Umbilical cord (tissue), 2 donors: ENCODE measurements at places on chromosomes 6 and 20.
A peak's percentile ranks its signal among the peaks of the same experiment; 100 is the strongest.

DNA sequence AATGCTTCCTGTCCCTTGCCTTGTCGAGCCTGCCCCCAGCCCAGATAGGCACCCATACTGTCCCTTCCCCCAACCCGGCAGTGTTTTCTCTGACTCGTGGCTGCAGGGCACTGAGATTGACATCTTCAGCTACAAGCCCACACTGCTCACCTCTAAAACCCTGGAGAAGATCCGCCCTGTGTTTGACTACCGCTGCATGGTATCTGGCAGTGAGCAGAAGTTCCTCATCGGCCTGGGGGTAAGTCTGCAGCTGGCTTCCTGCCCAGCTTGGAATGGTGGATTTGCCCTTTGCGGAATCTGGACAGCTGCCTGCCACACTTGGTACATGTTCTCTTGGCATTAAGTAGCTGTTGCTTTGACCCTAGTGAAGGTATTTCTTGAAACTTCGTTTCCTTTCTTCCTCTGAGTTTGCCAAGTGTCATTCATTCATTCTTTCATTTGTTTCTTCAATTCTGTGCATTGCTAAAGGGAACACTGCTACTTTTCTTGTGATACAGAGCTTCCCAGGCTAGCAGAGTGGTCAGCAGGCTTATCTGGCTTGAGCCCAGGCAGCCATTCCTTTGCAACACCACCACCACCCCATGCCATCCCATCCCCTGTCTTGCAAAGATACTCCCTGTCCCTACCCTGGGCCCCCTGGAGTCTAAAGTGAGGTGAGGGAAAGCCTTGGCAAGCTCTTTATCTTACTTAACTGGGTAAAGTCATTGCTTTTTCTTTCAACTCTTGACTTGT lies 26.2 kb downstream of the CCDC167 start:
- DNase-seq = no peak

GRCh38 chr6:83511901-83512681 lies at the start of gene PRSS35:
TSS of gene PRSS35 (plus strand) at chr6:83512534. CDS start at chr6:83523442, 10,908 bp downstream.
- DNase-seq = peak; percentile 83

DNA sequence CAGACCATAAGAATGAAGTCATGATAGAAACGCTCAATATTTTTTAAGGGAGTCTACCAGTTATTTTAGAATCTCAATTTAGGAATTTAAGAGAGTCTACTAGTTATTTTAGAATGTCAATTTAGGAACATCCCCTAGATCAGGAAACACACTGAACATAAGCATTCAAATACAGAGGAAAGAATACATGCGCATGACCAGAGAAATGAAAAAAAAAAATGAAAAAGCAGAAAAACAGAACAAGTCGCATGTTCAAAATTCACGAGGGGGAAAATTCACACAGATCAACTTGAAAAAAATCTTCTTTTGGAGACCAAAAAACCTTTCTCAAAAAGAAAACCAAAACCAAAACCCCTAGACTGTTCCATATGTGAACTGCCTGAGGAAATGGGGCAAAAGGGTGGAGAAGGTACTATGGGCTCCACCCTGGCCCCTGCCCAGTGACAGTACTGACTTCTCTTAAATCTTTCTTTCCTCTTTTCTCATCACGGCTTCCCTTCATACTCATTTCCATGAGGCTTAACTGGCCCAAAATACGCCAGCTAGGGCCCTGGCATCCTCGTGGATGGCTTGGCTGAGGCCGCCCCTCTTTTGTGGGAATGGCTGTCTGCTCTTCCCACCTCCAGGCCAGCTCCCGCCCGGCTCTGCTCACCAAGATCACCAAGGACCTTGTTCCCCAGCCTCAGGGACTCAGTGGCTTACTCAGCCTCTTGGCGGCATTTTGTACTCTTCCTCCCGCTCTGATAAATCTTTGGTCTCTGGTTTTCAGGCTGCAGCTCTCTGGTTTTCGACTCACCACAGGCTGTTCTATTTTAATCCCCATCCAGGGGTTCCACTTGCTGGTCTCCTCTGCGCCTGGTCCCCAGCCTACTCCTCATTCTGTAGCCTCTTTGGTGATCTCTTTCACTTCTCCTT lies 11.2 kb downstream of the ZBTB2 start:
- DNase-seq = no peak

- DNase-seq = no peak
Measured at GRCh38 chr6:110484321-110484720, 7.9 kb upstream of the SLC22A16 start.

- DNase-seq = no peak
Measured at GRCh38 chr6:108294297-108294726, 542 bp upstream of the AFG1L start.

DNA sequence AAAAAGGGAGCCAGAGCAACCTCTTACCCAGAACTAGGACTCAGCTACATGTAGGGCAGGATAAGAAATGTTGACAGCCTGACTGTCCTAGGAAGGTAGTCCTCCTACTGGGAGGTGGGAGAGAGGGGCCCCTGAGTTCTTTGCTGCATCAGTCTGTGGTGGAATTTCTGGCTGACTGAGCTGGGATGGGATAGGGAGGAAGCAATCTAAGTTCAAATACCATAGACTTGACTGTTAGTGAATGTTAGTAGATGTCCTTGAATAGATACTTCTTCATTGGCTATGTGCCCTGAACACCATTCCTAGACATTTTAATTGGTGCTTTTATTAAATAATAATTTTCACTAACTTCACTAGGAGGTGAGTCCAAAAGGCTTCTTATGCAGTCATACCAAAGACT lies 1343.6 kb upstream of the CITED2 start:
- DNase-seq = no peak

DNA sequence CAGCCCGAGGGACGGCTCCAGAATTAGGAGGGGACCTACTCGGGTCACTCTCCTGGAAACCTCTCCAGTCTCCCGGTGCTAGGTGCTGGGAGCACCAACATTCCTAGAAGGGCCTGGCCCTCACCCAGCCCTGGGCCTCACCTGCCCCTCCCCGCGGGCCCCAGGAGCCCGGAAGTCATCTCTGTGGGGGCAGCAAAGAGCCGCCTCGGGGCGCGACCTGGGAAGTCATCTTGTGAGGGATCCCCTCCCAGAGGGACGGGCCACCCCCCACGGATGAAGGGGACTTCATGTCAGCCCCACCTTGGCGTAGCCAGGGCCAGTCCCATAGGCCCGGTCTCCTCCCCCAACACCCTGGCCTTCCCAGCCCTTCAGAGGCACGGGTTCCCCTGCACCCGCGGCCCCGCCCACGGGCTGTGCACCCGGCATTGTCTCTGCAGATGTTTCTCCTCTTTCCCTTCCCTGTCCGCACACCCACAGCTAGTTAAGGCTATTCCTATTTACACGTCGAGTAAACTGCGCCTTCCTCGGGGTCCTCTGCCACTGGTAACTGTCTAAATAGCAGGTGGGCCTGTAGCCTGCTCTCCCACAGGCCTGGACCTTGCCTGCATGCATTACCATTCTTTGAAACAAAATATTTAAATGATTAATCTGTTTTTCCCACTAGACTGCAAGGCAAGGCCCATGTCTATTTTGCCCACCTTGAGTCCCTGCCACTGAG lies 896 bp upstream of the RNASET2 start:
- peak; percentile 76 for DNase-seq

GRCh38 chr6:38178584-38178886 lies 359.0 kb downstream of the ZFAND3 start:
- DNase-seq = no peak

DNA sequence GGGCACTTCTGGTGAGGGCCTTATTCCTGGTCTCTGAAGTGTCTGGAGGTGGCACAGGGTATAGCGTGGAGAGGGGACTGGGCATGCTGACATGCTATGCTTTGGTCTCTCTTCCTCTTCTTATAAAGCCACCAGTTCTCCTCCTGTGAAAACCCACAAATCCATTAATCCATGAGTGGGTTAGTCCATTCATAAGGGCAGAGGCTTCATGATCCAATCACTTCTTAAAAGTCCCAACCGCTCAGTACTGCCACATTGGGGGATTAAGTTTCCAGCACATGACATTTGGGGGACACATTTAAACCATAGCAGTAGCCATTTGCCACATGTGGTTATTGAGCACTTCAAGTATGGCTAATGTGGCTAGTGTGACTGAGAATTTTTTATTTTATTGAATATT lies 3.8 kb upstream of the TRIB3 start:
- DNase-seq = no peak

DNA sequence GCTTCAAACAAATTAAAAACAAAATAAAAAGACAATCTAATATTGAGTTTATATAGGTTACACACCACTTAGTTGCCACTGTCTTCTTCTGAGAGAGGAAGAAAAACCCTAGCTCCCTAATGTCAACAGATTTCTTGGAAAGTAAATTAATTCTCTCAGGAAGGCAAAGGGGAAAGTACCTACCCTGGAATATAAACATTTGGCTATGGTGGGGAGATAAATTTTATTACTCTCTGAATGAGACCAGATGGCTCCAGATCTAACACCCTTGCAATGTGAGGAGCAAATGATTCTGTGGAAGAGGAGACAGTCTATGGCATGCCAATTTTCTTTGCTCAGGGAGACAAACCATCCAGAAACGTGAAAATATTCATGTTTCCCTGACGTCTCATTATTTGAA lies 4.3 kb upstream of the IL20RA start:
- no peak for DNase-seq

DNA sequence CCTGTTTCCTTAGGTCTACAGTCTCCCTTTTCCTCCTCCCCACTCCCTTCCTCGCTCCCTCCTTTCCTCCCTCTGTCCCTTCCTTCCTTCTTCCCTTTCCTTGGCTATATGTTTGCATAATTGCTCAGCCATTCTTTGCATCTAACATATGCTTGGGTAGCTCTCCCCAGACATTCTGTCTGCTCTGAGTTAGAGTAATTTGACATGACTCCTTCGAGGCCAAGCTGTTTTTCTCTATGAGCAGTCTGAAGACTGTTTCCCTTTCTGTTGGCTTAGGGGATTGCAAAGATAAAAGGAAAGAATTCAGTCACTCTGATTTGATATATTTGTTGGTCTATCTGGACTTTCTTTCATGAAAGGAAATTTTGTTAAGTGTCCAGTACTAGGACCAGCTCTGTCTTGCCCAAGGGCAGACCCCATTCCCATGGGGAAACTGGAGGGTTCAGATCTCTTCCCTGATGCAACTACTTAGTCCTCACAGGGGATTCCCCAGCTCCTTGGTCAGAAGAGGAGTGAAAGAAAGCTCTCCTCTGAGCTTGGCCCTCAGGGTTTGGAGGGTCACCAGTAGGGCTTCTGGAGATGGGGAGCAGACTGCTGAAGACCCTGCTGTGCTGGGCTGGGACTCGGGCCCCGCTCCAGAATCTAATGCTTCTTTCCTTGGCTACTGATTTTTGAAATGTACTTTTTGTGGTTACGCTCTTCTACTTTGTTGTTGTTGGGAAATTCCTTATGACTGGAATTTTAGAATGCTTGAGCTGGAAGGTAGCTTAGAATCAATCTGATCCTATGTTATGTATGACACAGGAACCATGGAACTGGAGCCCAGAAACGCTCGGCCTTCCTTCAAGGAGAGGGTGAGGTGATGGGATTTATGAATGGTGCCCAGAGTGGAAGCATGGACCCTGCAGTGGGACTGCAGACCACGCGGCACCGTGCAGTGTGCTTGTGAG lies 63.7 kb upstream of the SLC22A23 start:
- peak; percentile 66 for DNase-seq

DNA sequence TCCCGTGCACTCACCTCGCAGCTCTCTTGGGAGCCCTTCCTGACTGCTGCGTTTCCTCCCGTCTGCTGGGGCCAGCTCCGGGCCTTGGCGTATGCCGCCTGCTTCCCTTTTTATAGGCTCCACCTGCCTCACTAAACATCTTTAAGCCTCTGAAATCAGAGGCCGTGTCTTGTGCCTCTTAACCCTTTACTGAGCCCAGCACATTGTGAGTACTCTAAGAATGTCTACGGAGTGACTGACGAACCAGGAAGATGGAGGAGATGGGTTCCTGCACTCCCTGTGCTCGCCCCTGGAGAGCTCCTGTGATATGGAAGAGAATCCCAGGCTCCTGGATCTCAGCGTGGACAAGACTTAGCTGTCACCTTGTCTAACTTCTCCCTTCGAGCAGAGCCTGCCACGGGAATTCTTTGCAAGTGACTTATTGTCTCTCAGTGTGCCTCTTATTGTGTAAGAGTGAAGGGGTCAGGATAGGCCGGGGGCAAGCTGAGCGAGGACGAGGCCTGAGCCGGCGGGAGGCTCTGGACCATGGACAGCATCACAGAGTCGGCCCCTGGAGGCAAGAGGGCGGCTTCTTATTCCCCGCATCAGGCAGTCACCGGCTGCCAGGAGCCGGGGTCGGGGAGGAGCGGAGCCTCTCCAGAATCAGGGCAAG lies 70.9 kb upstream of the CCDC167 start:
- DNase-seq = no peak

DNA sequence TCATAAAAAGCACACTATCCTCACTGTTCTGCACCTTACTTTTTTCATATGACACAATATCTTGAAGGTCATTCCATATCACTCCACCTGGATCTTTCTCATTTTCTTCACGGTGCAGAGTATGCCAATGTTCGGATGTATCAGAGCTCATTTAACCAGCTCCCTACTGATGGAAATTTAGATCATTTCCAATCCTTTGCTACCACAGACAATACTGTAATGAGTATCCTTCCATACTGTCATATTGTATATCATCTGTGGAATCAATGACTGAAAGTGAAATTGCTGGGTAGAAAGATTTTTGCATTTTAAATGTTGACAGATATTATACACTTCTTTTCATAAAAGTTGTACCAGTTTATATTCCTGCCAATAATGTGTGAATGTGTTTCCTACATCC lies 2.2 kb upstream of the RAB44 start:
- DNase-seq = no peak

GRCh38 chr20:4667371-4667773 lies 54.3 kb upstream of the PRND start:
- DNase-seq = peak; percentile 34

DNA sequence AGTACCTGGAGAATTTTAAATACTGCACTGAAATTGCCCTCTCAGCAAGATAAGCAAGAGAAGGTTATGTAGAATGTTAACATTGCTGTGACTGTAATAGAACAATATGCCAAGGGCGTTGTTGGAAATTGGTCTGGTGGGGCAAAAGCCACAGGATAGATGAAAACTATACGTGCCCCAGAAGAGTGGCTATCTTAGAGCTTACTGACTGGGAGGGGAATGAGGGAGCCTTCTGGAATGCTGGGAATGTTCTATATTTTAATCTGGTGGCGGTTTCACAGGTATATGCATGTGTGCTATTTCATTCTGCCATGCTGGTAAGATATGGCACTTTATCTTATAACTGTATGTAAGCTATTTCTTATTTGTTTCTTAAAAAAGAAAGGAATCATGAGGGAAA lies 35.2 kb upstream of the YWHAB start:
- DNase-seq = no peak

GRCh38 chr6:73653571-73654424 lies at the start of gene SLC17A5:
TSS of gene SLC17A5 (minus strand) at chr6:73653992. CDS start at chr6:73653886, 106 bp downstream.
- DNase-seq = peak; percentile 97

GRCh38 chr20:1652960-1653359 lies 4.6 kb downstream of the SIRPG start:
- DNase-seq = no peak

GRCh38 chr6:16712931-16713484 lies 48.3 kb downstream of the ATXN1 start:
- peak; percentile 90 for DNase-seq

- DNase-seq = no peak
Measured at GRCh38 chr6:64325093-64325492, 689.5 kb downstream of the PHF3 start.
